ENCODE measurements at places on chromosomes 3 and 15. TPM values are rescaled to one million over a fixed set of nuclear protein-coding genes. Genes with fewer than 3 reads are reported as not detected.

The STRIT1 gene
- not detected for total RNA-seq

The IL5RA gene
- total RNA-seq: not detected

The RHCG gene
- total RNA-seq: not detected

The TMC3 gene
- total RNA-seq: not detected

The FRMD5 gene
- total RNA-seq: 5.4 TPM

DNA sequence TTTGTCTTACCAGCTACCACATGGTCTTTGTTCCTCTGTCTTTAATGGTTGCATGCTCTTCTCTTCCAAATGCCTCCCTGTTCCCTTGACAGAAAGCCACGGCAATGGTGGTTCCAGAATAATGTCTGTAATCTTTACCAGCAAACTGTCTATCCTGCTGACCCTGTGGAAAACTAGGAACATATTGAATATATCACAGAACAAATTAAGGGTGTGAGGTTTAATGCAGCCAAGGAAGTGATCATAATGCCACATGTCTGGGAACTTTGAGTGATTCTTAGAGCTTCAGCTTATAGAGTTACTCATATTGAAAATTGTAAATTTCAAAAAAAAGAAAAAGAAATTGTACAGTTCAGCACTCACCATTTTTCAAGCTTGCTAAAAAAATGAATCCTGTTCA lies 282.9 kb upstream of the RARB start:
- no peak for DNase-seq
- no peak overlapping the region for H3K4me3 ChIP-seq
- no peaks in the 10 kb centered on the region for H3K36me3 ChIP-seq

GRCh38 chr15:75921732-75922703 lies 18.3 kb downstream of the FBXO22 start:
- H3K4me1 ChIP-seq: peaks cover 4% of the 10 kb centered on the region
- peak; percentile 83 for DNase-seq
- H3K36me3 ChIP-seq: peaks cover 11% of the 10 kb centered on the region
- no peak overlapping the region for H3K4me3 ChIP-seq

DNA sequence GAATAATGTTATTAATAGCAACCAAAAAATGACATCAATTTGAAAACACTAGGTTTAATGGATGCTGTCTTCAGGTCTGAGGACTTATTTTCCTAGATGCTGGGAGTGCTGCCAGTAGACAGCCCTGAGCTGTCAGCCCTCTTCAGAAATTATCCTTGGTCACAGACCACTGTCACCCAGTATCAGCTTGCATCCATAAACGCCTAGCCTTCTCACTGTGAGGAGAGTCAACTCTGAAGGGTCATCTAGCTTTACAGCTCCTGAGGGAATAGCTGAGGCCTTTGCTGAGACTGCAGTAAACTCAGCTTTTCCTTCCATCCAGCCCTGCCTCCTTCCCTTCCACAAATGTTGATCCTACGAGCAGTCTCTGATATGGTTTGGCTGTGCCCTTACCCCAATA lies 19.4 kb upstream of the MNS1 start:
- no peak overlapping the region for H3K27ac ChIP-seq
- no peaks in the 10 kb centered on the region for H3K36me3 ChIP-seq

GRCh38 chr3:178454726-178455125 lies 81.5 kb upstream of the KCNMB2 start:
- no peak overlapping the region for H3K4me3 ChIP-seq
- peaks cover 5% of the 10 kb centered on the region for H3K27me3 ChIP-seq
- no peaks in the 10 kb centered on the region for H3K4me1 ChIP-seq
- no peak overlapping the region for H3K27ac ChIP-seq
- DNase-seq: peak; percentile 27

- H3K4me3 ChIP-seq: no peak overlapping the region
- peaks cover 4% of the 10 kb centered on the region for H3K4me1 ChIP-seq
- no peaks in the 10 kb centered on the region for H3K27me3 ChIP-seq
- H3K27ac ChIP-seq: no peak overlapping the region
- DNase-seq: peak; percentile 20
Observed at GRCh38 chr3:41652931-41653330, 309.0 kb downstream of the ULK4 start.

GRCh38 chr3:184636741-184637316 lies 75.0 kb downstream of the MAGEF1 start:
- H3K4me1 ChIP-seq: peaks cover 15% of the 10 kb centered on the region
- peak; percentile 77 for DNase-seq
- H3K27me3 ChIP-seq: peaks cover 22% of the 10 kb centered on the region
- H3K4me3 ChIP-seq: no peak overlapping the region
- H3K27ac ChIP-seq: 0 out of 2 replicates have a peak overlapping the region, but pooled peaks have one; percentile 1

GRCh38 chr15:73982222-73982962 lies 9.7 kb downstream of the STOML1 start:
- H3K27me3 ChIP-seq: no peaks in the 10 kb centered on the region
- peak overlapping the region; percentile 92 for H3K27ac ChIP-seq
- H3K36me3 ChIP-seq: no peaks in the 10 kb centered on the region
- no peak overlapping the region for H3K4me3 ChIP-seq

- H3K4me1 ChIP-seq: no peaks in the 10 kb centered on the region
- peak; percentile 7 for DNase-seq
- H3K4me3 ChIP-seq: no peak overlapping the region
- peaks cover 6% of the 10 kb centered on the region for H3K27me3 ChIP-seq
- H3K27ac ChIP-seq: no peak overlapping the region
- no peaks in the 10 kb centered on the region for H3K36me3 ChIP-seq
Observed at GRCh38 chr3:15161133-15161532, 44.9 kb upstream of the CAPN7 start.

DNA sequence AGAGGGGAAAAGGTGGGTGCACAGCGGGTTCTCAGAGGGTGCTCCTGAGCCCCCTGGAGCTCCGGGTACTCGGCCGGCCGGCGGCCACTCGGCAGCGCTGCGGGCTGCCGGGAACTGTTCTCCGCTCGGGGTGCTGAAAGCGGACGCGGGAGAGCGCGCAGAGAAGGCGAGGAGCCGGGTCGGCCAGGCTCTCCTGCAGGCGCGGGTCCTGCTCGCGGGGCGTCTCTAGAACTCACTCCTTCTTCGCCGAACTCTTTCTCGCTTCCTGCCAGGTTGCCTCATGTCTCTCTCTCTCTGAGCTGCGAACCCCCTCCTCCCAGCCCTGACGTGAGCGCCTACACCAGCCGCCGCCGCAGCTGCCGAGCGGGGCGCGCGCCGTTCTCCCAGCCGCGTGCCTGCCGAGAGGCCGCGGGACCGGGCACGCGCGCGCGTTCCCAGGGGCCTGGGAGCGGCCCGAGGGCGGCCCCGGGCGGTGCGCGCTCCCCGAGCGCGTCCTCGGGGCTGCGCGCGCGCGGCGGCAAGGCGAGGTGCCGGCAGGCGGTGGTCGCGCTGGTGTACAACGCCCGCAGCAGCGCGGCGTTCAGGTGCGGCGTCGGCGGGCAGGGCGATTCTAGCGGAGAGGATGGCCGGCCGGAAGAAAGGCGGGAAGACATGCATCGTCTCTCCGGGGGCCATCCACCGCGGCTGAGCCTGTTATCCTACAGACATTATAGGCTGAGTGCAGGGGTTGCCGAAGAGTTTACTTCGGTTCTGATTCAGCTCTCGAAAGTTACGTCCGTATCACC lies at the start of gene PEX5L:
Gene PEX5L, minus strand, starts transcription at position 267 of the 785 bp plus-strand sequence. CDS start 338 bp downstream, outside the sequence.
- H3K4me1 ChIP-seq: no peaks in the 10 kb centered on the region

DNA sequence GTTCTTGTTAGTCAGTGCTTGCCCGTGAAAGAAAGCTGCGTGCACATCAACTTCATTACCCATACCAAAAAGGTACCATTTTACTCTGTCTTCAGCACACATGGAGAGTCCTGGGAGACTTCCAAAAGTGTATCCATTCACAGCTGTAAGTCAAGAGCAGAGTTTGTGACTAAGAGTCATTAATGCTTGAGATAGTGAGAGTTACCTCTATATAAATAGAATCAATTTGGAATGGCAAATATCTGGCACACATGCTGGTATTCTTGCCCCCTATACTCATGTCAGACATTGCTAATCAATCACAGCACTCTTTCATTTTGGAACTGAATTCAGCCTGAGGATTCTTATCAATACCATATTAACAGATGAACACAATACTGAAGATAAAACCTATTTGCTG lies 14.2 kb downstream of the CP start:
- no peak overlapping the region for H3K27ac ChIP-seq
- H3K27me3 ChIP-seq: no peaks in the 10 kb centered on the region
- H3K36me3 ChIP-seq: no peaks in the 10 kb centered on the region
- no peak overlapping the region for H3K4me3 ChIP-seq
- no peaks in the 10 kb centered on the region for H3K4me1 ChIP-seq

- no peak overlapping the region for H3K4me3 ChIP-seq
- H3K27me3 ChIP-seq: no peaks in the 10 kb centered on the region
- DNase-seq: no peak
- H3K4me1 ChIP-seq: peaks cover 9% of the 10 kb centered on the region
- H3K27ac ChIP-seq: no peak overlapping the region
- H3K36me3 ChIP-seq: no peaks in the 10 kb centered on the region
Observed at GRCh38 chr15:57143511-57144078, 225.2 kb downstream of the TCF12 start.

GRCh38 chr3:169083163-169083562 lies 580.3 kb downstream of the MECOM start:
- H3K4me1 ChIP-seq: peaks cover 8% of the 10 kb centered on the region
- peaks cover 2% of the 10 kb centered on the region for H3K36me3 ChIP-seq
- no peak overlapping the region for H3K4me3 ChIP-seq
- no peak overlapping the region for H3K27ac ChIP-seq
- H3K27me3 ChIP-seq: no peaks in the 10 kb centered on the region

- no peaks in the 10 kb centered on the region for H3K36me3 ChIP-seq
- peaks cover 47% of the 10 kb centered on the region for H3K27me3 ChIP-seq
- no peak overlapping the region for H3K27ac ChIP-seq
Observed at GRCh38 chr3:42704136-42704841, 1.7 kb upstream of the HHATL start.

- H3K27ac ChIP-seq: peak overlapping the region; percentile 54
- no peak overlapping the region for H3K4me3 ChIP-seq
- no peaks in the 10 kb centered on the region for H3K27me3 ChIP-seq
- peaks cover 42% of the 10 kb centered on the region for H3K36me3 ChIP-seq
Observed at GRCh38 chr3:5217824-5218595, 30.5 kb downstream of the EDEM1 start.

DNA sequence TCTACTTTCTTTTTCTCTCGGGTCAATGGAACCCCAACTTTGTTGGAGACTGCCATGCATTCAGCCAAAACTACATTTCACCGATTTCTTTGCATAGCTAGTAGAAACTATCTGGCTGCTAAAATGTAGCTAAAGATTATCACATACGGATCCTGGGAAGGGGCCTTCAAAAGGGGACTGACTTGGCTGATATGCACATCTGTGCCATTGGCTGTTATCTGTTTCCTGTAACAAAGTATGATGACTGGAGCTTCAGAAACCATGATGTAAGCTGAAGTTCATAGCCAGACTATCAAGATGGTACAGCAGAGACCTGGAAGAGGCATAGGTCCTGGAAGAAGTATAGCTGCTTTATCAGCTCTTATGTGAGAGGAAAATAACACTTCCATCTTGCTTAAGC lies 179.1 kb downstream of the NSUN3 start:
- H3K4me1 ChIP-seq: no peaks in the 10 kb centered on the region
- no peak overlapping the region for H3K4me3 ChIP-seq
- no peak for DNase-seq
- no peaks in the 10 kb centered on the region for H3K36me3 ChIP-seq
- H3K27ac ChIP-seq: no peak overlapping the region

Measured in IMR-90 (cell line).